ENCODE measurements at places on chromosomes 3 and 15.

DNA sequence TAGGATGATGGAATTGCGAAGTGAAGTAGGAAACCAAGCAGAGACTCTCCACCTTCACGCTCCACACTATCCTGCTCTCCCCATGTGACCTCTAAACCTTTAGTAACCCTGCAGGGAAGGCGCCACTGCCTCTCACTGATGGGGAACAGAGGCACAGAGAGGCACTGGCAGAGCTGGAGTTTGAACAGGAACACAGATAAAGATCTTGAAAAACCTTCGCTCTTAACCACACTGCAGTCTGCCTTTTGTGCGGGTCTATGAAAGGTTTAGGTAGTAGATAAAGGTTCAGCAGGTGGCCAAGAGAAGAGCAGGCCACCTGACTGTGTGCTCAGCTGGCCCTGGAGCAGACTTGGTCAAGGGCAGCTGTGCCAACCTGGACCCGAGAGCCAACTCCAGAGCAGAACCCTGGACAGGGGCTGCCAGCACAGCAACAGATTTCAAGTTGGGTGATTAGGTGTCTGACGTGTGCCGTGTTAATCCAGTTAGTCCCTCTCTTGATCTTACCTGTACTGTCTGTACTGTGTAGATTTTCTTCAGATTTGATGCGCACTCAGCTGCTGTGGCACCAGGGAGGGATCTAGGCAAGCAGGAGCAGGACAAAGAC lies 15.2 kb downstream of the EIF4E3 start:
- DNase-seq = no peak

GRCh38 chr3:94544131-94544789 lies 481.4 kb downstream of the NSUN3 start:
- DNase-seq = no peak

- no peak for DNase-seq
These were observed 36.7 kb upstream of the ADCY5 start for GRCh38 chr3:123485551-123485950.

- DNase-seq = no peak
These were observed 485.7 kb upstream of the ZNF385D start for GRCh38 chr3:22236490-22237270.

DNA sequence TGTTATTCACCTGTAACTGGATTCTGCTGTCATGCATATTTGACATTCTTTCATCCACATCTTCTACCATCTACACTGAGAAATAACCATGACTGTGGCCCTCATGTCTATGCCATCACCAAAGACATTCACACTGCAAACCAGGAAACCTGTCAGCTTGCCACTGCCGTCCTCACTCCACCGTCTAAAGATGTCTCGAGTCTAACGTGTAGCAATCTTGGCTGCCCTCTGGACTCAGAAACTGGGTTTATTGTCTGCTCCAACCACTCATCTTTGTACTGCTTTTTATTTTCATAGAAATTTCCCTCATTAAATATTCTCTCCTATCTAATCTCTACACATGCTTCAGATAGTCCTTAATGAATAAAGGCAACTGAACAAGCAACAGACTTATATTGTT lies 57.1 kb downstream of the CRYGS start:
- DNase-seq = no peak

DNA sequence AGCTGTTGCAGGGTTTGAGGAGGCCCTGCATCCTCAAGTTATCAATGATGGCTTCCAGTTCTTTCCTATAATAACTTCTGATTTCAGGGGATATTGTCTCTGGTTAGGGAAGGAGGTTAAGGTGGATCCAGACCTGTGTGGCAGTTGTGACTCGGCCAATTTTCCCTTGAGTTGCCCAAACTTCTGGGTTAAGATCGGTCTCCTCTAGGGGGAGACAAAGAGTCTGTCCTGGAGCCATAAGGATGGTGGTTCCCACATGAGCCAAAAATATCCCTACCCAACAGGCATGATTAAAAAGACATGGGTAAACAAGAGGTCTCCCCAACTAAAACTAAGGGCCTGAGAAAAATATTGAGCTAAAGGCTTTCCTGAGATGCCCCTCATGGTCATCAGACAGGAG lies 227.5 kb upstream of the MDFIC2 start:
- no peak for DNase-seq

GRCh38 chr3:39990532-39990931 lies 181.1 kb downstream of the MYRIP start:
- no peak for DNase-seq

- DNase-seq = no peak
These were observed 836 bp upstream of the AKAP13 start for GRCh38 chr15:85379403-85380131.

- DNase-seq = no peak
These were observed 81.6 kb downstream of the STT3B start for GRCh38 chr3:31614162-31614921.

DNA sequence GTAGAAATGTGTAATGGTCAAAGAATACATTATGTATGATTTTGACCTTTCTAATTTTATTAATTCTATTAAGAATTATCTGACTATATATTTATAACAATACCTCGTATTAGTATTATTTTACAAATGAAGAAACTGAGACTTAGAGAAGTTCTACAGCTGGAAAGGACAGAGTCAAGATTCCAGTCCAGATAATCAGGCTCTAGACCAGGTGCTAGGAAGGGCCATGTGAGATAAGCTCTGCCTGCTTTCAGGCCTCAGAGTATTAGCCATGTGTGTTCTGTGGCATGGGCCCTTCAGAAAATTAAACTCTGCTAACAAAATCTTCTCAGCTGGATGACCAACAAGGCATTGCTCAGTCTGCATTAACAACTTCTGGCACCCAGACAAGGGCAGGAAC lies 87.5 kb downstream of the CD200R1L start:
- DNase-seq = no peak

- DNase-seq = no peak
These were observed 20.0 kb downstream of the MTMR14 start for GRCh38 chr3:9669277-9669676.

GRCh38 chr3:33758864-33759263 lies 39.6 kb upstream of the PDCD6IP start:
- no peak for DNase-seq

DNA sequence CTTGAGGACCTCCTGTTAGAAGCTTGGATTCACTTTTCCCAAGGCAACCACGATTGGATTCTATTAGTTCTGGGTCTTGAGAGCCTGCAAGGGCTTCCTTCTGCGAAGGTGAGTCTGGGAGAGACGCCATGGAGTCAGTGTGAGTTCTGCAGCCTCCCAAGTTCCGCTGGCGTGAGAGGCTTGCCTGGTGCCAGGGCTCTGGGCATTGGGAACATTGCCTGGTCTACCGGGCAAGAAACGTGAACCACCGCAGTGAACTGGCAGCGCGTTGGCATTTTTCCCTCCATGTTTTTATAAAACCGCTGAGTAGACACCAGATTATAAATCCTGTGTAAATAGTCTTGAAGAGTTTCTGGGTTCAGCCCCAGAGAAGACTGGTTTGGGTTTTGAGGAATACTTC lies 160.9 kb downstream of the IGF1R start:
- no peak for DNase-seq

DNA sequence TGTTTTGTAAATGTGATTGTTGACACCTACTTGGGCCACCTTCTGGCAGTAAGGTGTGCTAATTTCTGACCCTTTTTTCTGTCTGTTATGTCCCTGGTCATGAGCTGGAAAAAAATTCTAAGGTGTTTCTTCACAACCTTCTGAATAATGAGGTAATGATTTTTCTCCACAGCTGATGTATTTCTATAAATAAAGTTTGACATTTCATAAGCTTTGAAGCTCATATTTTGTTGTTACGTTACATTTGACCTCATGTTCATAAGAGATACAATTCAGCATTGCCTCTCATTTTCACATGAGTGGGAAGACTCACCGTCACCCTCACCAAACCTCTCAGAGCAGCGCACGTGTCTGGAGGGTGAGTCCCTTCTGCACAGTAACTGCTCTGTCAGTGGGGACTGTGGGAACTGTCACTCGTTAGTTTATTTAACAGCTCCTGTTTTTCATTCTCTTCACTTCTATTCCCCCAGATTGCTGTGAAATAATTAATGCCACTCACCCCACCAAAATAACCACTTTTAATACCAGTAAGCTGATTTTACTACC lies 140.9 kb downstream of the PLCL2 start:
- no peak for DNase-seq

DNA sequence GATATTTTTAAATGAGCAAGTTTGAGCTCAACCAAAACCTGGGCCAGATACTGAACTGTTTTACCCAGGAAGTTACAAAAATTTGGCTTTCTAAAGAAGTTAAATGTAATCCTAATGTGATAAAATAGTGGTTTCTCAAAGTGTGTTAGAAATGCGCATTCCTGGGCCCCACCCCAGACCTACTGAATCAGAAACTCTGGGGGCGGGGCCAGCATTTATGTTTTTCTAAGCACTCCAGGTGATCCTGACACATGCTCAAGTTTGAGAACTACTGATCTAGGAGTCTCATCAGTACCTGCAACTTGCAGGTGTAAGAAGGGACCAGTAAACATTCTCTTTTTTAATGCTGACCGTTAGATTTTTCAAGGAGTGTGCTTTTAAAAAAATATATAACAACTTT lies 190.6 kb downstream of the VPS13C start:
- no peak for DNase-seq

- no peak for DNase-seq
These were observed 440.5 kb upstream of the CBLB start for GRCh38 chr3:106309274-106309673.

DNA sequence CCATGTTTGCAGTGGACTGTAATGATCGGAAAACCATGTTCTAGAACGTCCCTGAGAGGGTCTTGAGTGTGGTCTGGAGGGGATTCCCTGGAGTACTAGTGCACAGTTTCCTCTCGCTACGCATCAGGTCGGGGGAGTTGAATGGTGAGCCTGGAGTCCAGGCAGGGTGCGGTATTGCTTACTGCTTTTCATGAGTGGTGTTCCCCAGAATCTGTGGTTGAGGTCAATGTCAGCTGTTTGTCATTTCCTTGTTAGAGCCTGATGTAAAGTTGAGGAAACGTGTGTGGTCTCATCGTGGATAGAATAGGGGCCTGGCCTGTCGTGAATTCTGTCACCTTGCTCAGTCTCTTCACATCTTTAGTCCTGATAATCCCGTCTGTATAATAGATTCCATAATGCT lies 328.2 kb upstream of the LRRFIP2 start:
- no peak for DNase-seq

GRCh38 chr3:164912916-164913315 lies 165.4 kb downstream of the SI start:
- DNase-seq = no peak

DNA sequence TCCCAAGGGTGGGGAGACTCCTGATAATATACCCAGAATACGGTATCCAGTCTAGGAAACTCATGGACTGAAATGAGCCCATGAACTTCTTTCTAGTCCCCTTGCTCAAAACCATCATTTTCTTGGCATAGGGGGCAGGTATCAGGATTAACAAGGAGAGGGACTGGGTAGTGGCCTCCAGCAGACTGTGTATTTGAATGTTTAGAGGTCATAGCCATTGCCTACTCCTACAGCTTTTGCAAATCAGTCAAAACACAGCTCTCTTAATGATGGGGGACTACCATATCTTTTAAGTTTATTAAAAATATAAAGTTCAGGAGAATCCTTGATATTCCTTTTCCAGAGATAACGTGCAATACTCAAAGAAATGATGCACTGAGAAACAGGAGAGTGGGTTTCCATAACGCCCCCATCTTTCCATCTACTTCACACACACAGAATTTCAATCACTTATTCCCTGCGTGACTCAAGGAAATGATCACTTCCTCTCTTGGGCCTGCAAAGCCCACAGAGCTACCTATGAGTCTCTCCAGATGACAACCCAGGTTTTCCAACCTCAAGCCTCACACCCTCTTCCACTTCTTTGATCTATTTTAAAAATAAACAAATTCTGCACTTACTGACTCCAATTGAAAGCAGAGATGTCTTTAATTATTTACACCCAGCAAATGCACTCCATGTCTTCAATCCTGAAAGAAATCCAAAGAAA lies 584.0 kb upstream of the LMCD1 start:
- no peak for DNase-seq

GRCh38 chr3:24828551-24828950 lies 333.9 kb upstream of the THRB start:
- no peak for DNase-seq

DNA sequence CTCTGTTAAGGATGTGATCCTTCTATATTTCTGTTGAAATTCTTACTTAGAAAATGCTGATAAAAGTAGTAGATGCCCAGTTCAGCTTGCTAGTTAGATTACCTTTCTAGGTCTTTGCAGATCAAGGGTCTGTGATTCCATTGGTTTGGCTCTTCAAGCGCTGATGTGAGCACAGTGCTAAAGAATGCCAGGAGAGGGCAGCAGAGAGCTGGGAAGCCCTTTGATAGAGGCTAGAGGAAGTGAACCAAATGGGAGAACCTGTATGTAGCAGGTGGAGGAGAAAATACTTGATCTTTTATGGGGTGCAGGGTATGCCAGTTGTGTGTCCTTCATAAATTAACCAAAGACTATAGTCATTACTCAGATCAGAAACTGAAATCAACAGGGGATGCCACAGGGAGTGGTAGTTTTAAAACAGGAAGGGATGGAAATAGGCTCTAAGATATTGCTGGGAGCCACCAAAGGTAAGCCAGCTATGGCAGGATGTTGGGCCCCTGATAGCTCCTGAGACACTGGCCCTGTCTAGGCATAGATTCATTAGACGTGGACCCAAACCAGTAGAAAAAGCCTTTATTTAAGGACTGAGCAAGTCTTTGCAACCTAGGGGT lies 677.4 kb downstream of the SQOR start:
- DNase-seq = peak; percentile 77

- no peak for DNase-seq
These were observed 221.2 kb upstream of the ADAMTS9 start for GRCh38 chr3:64909011-64909410.

DNA sequence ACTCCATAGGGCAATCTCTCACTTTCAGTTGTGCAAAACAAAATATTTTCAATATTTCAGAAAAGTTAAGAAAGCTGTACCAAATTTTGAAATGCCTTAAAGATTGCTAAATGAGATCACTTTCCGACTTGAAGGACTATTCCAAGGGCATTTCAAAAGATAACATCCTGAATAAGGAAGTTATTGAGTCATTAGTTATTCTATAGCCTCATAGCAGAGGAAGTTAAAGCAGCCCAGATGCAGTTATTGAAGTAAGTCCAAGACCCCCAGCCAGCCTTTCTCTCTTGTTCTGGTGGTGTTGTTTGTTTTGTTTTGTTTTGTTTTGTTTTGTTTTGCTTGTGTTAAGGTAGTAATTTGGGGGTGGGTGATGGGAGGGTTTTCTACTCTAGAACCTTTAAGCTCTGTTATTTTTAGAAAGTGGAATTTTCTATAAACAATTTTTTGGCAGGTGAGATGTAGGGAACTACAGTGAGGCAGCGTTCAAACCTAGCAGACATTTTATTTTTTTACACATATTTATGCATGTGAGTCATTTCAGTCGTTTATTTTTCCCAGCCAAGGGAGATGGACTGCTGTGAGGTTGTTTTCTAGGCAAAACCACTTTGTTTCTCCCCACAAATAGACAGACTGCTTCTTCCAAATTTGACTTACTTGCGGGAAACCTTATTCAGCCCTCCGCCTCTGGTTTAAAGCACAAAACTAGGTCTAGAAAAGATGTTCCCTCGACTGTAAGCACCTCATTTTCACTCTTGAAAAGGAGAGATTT lies 216.3 kb upstream of the ARPP21 start:
- no peak for DNase-seq

DNA sequence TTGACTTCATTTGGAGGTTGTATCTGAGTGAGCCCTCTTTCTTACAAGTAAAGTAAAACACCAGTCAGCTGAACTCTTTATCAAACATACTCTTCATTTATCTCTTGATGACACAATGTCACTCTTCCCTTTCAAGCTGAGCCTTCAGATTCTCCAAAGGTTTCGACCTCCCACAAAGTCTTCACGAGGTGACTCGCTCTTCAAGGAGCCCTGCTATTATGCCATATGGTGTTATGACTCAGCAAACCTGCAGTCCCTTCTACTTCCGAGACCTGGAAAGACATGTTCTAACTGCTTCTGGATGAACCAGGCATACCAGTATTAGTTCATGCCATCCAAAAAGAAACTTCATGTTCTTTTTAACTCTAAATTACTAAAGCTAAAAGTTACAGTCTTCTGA lies 23.1 kb downstream of the AADAC start:
- DNase-seq = no peak
